ENCODE measurements at places on chromosomes 4 and X.

GRCh38 chrX:112067601-112068000 is 15.0 kb downstream of the TRPC5 start:
- no peak for DNase-seq

- DNase-seq: no peak
Observed at GRCh38 chr4:21535898-21536297, 412.7 kb downstream of the KCNIP4 start.

- no peak for DNase-seq
Observed at GRCh38 chr4:89111833-89112563, 665 bp downstream of the TIGD2 start.

GRCh38 chr4:187027272-187027671 is 303.6 kb upstream of the FAT1 start:
- peak; percentile 52 for DNase-seq

DNA sequence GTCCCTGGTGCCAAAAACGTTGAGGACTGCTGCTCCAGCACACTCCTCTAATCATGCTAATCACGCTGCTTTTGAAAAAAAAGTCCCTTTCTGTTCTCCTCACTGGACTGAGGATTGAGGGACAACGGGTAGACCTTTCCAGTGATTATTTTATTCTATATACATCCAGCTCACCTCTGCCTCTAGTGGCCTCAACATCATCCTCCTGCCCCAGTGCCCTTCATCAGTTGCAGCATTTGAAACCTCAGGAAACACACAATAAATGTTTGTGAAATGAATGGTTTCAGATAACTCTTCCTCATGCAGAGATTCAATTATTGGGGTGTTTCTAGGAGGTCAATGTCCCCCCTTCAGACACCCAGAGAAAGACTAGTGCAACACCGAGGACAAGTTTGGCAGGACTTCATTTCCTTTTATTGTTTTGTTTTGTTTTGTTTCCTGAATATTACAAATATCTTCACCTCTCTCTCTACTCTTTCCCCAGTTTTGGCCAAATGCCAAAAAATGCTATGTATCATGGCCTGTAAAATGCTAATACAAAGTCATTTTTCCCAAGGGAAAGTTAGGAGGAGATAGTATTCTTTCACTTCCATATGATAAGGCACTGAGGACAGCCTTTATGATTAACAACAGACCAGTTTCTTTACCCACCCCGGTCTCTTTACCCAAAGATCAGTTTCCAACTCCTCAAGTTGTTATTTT is 460.1 kb upstream of the SLIT2 start:
- no peak for DNase-seq

DNA sequence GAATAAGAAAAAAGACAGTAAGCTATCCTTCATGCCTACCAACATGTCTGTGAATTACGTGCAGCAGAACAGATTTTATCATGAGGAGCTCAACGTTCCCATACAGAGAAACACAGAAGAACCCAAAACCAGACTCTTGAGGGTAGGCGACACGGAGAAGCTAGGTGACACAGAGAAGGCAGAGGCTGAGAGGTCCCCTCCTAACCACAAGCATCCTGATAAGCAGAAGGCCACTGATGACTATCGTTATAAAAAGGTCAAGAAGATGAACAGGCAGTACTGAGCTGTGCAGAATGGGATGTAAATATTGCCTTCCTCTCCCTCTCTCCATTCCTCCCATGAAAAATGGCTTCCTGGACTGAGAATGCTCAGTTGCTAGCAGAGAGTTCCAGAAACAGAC is 350.2 kb upstream of the BOD1L1 start:
- DNase-seq: no peak

DNA sequence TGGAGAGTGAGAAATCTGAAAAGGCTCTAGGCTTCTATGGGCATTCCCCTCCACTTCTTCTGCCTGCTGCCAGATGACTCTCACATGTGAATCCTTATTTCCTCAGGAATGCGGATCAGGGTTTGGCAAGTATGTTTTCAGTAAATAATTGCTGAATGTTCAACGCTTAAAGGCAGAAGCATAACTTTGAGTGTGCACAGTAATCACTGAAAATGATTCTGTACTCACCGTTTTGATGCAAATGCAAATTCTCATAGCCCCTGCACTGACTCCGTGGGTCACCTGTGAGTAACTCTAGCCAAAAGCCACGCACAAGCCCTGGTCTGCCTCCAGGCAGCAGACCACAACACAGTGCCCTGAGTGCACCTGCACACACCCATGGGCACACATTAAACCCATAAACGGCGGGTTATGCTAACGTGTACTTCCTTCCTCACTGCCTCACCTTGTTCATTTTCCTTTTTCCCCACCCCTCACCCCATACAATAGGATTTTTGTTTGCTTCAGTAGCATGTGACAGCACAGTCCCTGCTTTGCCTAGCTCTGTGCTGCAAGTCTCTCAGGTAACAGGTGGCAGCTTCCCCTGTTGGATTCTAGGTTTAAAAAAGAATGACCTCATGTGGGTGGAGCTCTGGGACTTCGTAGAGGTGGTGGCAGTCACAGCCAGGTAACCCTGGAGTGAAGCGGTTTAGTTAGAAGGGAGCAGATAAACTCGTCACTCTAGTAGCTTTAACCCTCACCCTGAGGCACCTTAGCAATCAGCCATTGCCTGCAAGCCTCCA is at the start of gene ARHGEF38:
Gene ARHGEF38, plus strand, starts transcription at position 656 of the 782 bp plus-strand sequence. CDS start 146 bp downstream, outside the sequence.
- DNase-seq: peak; percentile 81

- no peak for DNase-seq
Observed at GRCh38 chr4:52059372-52059771, 8.3 kb downstream of the SPATA18 start.

DNA sequence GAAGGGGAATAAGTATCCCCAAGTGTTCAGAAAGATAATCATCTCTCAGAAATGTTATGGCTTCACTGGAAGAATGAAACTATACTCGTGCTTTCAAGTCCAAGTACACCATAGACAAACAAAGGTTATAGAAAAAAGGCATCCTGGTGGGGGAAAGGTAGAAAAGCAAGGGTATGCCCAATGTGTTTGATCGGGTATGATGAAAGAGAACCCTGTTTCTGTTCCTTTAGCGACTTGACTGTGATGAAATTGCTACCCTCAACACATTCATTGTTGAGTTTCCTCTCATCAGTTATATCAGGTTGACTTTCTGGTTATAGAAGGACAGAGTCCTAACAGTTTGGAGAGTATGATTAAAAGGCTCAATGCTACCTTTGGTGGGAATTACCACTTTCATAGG is 464.3 kb downstream of the GRXCR1 start:
- no peak for DNase-seq

DNA sequence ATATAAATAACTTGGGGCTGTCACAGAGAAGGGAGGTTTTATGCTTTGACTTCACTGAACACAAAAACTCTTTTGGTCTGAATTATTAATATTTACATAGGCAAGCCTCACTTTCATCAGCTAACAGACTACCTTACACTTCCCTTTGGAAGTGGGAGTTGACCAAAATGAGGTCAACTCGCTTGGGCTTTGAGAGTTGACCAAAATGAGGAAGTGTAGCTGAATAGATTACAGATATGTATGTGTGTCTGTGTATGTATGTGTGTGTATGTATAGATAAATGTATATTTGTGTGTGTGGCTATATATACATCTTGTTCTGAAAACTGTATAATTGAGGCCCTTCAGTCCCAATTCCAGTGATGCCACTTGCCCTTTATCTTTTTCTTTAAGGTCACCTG is 113.3 kb upstream of the IL13RA1 start:
- DNase-seq: no peak

GRCh38 chr4:136088211-136088867 is 1444.0 kb downstream of the PCDH18 start:
- no peak for DNase-seq

- no peak for DNase-seq
Observed at GRCh38 chr4:83996254-83996653, 460.3 kb downstream of the GPAT3 start.

GRCh38 chr4:152278505-152279233 is 257.2 kb downstream of the FBXW7 start:
- DNase-seq: peak; percentile 91

DNA sequence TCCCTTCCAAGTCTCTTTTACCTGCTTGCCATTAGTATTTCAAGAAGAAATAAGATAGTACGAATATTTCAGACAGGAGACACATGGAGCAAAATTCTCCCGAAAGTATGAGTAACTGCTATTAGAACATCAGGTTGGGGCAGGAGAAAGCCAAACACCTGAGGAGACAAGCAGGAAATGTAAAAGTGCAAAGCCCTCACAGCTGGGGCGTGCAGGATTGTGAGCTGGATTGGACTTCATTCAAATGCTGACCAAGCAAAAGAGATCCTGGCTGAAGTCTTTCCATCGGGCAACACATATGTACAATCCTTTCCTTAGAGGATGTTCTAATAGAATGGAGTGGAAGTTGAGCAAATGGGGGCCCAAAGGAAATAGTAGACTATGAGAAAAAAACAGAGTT is 76.8 kb downstream of the DTHD1 start:
- DNase-seq: no peak

Data from kidney (tissue), 22 donors.